ENCODE measurements at places on chromosomes 1 and 21. TPM values are rescaled to one million over a fixed set of nuclear protein-coding genes. Genes with fewer than 3 reads are reported as not detected.

Gene CHD5
- polyA plus RNA-seq: 1.8 TPM

Gene PLA2G2A
- polyA plus RNA-seq: 96.2 TPM

Gene FCGR1A
- polyA plus RNA-seq: 63.5 TPM

Gene FABP3
- 56.7 TPM for polyA plus RNA-seq

Gene KIAA1614
- polyA plus RNA-seq: 0.18 TPM

Gene C21orf58
- 0.46 TPM for polyA plus RNA-seq

Gene IFI44
- 48.6 TPM for polyA plus RNA-seq

Gene GSTM1
- polyA plus RNA-seq: not detected

Gene S100A1
- 12.3 TPM for polyA plus RNA-seq

Gene AMPD1
- polyA plus RNA-seq: 0.24 TPM

Gene LIPI
- not detected for polyA plus RNA-seq

Gene NBPF4
- polyA plus RNA-seq: not detected

Gene MYOC
- polyA plus RNA-seq: 0.95 TPM

Gene EDARADD
- polyA plus RNA-seq: 0.26 TPM

Gene DNALI1
- 37.9 TPM for polyA plus RNA-seq

Gene LRRC39
- 10.3 TPM for polyA plus RNA-seq

Gene CASQ1
- 0.16 TPM for polyA plus RNA-seq

Gene BTBD19
- 67.2 TPM for polyA plus RNA-seq

Gene VN1R5
- polyA plus RNA-seq: not detected

Gene CD34
- 26.3 TPM for polyA plus RNA-seq

Gene TRIM58
- polyA plus RNA-seq: 0.10 TPM

Gene SLAMF1
- 0.07 TPM for polyA plus RNA-seq

Gene KRTAP15-1
- not detected for polyA plus RNA-seq

Gene CFAP74
- 4.0 TPM for polyA plus RNA-seq

Gene BSND
- 0.04 TPM for polyA plus RNA-seq

Gene PAPPA2
- polyA plus RNA-seq: 0.05 TPM

Data from adrenal gland (tissue), 19 donors.